ENCODE measurements at places on chromosomes 5 and 9. TPM values are rescaled to one million over a fixed set of nuclear protein-coding genes. Genes with fewer than 3 reads are reported as not detected.

DNA sequence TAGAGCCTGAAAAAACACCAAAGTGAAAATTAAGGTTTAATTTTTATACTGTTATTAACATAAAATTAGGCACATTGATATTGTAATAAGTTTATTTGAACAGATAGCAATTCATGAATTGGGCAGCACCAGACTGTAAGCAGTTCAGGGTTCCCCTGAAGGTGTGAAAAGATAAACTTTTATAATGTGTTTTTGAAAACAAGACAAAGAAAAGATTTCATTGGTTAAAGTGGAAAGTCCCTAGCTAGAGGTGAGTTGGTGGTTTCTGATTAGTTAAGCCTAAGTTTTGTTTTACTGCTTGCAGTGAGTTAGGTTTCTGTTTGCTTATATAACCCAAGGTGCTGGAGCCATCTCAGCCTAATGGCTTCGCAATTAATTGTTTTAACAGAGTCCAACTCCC, 96.5 kb upstream of the RPS23 start:
- no peaks in the 10 kb centered on the region for H3K27me3 ChIP-seq
- DNase-seq = no peak
- no peaks in the 10 kb centered on the region for H3K4me1 ChIP-seq
- H3K36me3 ChIP-seq = no peaks in the 10 kb centered on the region

DNA sequence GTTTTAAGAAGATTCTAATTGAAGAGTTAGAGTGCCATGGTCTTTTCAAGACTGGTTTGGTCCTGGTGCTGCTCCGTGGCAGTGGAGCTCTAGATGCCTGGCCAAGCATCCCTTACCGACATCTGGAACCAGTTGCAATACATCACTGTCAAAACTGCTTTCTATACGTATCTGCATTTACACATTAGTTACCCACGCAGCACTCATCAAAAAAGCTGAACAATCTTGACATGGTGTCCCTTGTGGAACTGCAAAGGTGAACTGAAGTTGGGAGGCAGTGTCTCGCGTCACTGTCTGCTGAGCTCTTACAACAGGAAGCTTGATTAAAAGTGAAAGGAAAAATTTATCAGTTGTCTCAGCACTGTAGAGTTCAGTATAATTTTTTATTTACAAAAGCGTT, 82.6 kb downstream of the PBX3 start:
- peaks cover 4% of the 10 kb centered on the region for H3K4me1 ChIP-seq
- H3K4me3 ChIP-seq = peak overlapping the region; percentile 69
- H3K27me3 ChIP-seq = no peaks in the 10 kb centered on the region
- peak overlapping the region; percentile 40 for H3K27ac ChIP-seq
- no peaks in the 10 kb centered on the region for H3K36me3 ChIP-seq

DNA sequence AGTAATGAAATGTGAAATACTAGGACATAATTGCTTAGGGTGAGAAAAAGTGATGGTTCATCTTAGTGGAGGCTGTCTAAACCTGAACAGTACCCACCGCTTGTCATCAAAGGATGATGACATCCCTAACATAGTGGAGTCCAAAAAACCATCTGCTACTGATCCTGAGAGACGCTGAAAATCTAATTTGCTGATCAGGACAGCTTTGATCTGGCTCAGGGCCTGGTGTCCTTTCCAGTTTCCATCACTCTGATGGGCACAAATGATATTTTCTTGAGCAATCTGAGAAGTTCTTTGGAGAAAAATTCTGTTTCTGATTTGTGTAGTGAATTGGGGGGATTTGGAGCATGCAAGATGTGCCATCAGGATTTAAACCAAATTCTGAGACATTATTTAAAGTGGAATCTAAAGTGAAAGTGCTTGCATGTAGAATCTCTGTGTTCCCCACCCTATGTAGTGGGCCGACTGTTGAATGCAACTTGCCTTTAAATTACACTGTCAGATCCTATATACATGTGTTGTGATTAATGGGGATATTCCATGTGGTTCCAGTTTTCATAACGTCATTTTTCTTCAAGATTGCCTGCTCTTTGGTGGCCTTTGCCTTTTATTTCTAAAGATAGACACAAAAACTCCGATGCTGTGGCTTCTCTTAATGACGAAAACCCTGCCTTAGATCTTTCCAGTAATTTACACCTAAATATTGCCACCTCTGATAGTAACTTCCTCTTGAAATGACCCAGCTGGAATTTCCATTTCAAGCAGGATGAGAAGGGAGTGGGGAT, 213.2 kb downstream of the PCSK5 start:
- H3K27me3 ChIP-seq = no peaks in the 10 kb centered on the region
- no peaks in the 10 kb centered on the region for H3K36me3 ChIP-seq
- no peak overlapping the region for H3K27ac ChIP-seq

GRCh38 chr5:80659106-80659505, 4.3 kb upstream of the DHFR start:
- no peaks in the 10 kb centered on the region for H3K27me3 ChIP-seq
- peaks cover 10% of the 10 kb centered on the region for H3K36me3 ChIP-seq
- no peak for DNase-seq
- no peak overlapping the region for H3K4me3 ChIP-seq
- peaks cover 34% of the 10 kb centered on the region for H3K4me1 ChIP-seq

Gene SLC23A1
- total RNA-seq = 10.0 TPM

Gene TRIM41
- 9.6 TPM for total RNA-seq

DNA sequence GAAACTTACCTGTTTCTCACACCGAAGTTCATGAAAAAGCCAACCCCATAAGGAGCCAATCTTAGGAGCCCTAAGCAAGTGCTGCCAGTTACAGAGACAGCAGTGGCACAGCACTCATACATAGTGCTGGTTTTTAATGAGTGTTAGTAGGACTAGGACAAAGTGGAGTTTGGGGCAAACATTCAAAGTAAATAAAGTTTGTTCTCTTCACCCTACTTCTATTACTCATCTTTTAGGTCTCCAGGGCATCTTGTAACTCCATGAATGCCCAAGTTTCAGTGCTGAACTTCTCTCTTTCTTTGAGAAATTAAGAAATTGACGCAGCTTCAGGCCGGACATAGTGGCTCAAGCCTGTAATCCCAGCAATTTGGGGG, 584.7 kb downstream of the EBF1 start:
- no peaks in the 10 kb centered on the region for H3K27me3 ChIP-seq
- H3K4me3 ChIP-seq = no peak overlapping the region
- DNase-seq = no peak
- H3K36me3 ChIP-seq = no peaks in the 10 kb centered on the region
- H3K27ac ChIP-seq = no peak overlapping the region
- H3K4me1 ChIP-seq = no peaks in the 10 kb centered on the region

Gene PCDHGA8
- total RNA-seq = 0.14 TPM

DNA sequence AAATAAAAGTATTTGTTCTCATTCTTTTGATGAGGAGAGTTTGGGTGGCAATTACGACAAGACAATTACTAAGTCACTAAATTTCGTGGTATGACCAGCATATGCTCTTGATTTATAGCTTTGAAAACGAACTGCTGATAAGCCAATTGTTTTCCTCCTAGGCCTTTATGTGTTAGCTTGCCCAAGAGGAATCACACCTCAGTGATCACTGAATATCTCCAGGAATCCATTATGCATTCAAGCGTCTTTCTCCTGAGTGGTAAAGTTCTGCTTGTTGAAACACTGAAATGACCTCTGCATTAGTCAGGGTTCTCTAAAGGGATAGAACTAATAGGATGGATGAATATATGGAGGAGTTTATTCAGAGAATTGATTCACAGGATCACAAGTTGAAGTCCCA, 677.7 kb upstream of the MEF2C start:
- no peaks in the 10 kb centered on the region for H3K4me1 ChIP-seq
- no peaks in the 10 kb centered on the region for H3K36me3 ChIP-seq
- H3K4me3 ChIP-seq = no peak overlapping the region

DNA sequence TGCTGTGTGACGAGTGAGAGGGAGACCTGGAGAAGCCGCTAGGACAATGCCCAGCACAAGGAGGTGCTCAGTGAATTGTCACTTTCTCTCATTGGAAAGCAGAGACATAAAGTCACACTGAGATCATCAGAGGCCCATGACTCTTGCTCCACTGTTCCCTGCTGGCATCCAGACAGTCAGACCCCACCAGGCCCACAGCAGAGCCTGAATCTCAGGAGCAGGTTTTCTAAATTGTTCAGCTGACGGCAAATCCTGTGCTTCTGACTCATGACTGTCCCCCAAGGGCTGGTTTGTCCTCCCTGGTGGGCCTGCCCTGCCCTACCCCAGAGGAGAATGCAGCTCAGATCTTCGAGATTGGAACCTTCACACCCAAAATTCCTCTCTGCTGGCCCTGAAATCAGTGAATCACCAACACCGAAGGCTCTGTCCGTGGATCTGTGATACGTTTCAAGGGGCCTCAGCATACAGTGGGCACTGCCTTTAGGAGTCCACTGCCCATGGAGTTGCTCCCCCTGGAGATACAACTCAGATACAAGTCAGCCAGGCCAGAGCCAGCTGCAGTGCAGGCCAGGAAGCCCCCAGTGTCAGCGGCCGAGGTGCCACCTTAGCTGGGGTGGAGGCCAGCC, 2.7 kb downstream of the PTGES start:
- no peaks in the 10 kb centered on the region for H3K27me3 ChIP-seq
- no peak overlapping the region for H3K4me3 ChIP-seq
- no peak overlapping the region for H3K27ac ChIP-seq

DNA sequence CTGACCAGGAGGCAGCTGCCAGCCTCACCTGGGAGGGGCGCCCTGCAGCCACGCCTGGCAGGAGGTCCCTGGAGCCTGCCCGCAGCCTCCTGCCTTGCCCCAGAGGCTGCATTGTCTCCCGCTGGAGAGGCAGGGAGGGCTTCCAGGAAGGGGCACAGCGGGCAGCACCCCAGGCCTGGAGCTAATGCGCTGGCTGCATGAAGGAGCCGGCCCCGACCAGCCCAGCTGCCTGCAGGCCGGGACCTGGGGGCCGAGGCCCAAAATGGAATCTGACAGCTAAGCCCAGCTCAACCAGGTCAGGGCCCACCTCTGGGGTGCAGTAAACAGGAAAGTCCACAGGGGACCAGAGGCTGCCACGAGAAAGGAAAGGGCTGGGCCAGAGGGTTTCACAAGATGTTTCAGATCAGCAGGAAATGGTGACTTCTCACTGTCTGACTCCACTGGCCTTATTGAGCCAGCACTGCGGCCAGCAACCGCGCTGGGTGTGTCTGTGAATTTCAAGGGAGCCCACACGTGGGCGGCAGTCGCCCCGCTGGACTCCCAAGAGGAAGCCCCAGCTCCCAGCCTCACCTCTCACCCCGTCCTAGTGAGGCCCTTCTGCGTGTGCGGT, 18.6 kb upstream of the NOTCH1 start:
- peaks cover 18% of the 10 kb centered on the region for H3K4me1 ChIP-seq
- no peak for DNase-seq
- H3K27me3 ChIP-seq = no peaks in the 10 kb centered on the region
- no peak overlapping the region for H3K4me3 ChIP-seq
- no peaks in the 10 kb centered on the region for H3K36me3 ChIP-seq

Gene RAPGEF1
- 19.6 TPM for total RNA-seq

Gene SETD9
- 8.3 TPM for total RNA-seq

DNA sequence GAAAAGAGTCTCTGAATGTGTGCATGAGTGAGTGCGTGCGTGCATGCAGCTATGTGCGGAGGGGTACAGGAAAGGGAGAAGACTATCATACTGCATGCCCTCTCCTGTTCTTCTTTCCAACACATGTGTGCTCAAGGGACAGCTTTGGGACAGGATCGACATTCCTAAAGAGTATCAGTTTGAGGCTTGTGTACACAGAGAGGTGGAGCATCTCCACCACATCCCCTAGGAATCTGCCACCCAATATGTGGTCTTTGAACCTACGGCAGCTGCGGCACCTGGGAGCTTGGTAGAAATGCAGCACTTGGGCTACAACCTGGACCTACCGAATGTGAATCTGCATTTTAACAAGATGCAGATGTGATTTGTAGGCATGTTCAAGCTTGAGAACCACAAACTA, 132.3 kb upstream of the GLRA1 start:
- H3K27ac ChIP-seq = no peak overlapping the region
- H3K36me3 ChIP-seq = no peaks in the 10 kb centered on the region
- peaks cover 3% of the 10 kb centered on the region for H3K27me3 ChIP-seq
- no peak for DNase-seq

Gene STKLD1
- total RNA-seq = 0.37 TPM

Gene TMEM215
- not detected for total RNA-seq

Gene INSL4
- total RNA-seq = not detected

GRCh38 chr9:73280113-73280512, 128.4 kb downstream of the ANXA1 start:
- no peaks in the 10 kb centered on the region for H3K4me1 ChIP-seq
- H3K36me3 ChIP-seq = no peaks in the 10 kb centered on the region
- no peak overlapping the region for H3K27ac ChIP-seq
- no peaks in the 10 kb centered on the region for H3K27me3 ChIP-seq
- no peak overlapping the region for H3K4me3 ChIP-seq

DNA sequence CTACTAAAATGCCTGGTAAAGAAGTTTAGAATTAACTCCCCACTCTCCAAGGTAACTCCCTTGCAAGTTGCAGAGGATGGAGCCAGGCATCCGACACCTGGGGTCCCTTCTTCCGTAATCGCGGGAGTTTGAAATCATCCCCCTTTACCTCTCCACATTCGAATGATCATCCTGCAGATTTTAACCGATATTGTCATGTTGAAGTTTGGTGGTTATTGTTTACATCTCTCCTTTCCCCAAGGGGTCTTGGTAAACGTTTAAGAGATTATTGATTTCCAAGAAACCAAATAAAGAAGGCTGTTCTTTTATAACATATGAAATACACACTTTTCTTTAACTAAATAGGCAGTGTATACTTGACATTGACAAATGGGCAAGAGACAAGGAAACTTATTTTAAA, 26.7 kb downstream of the NR2F1 start:
- no peaks in the 10 kb centered on the region for H3K36me3 ChIP-seq
- peaks cover 3% of the 10 kb centered on the region for H3K27me3 ChIP-seq
- DNase-seq = no peak
- no peak overlapping the region for H3K4me3 ChIP-seq

Gene HTR4
- 2.4 TPM for total RNA-seq

Gene OR13D1
- total RNA-seq = not detected

Gene TXNDC15
- total RNA-seq = 35.3 TPM

DNA sequence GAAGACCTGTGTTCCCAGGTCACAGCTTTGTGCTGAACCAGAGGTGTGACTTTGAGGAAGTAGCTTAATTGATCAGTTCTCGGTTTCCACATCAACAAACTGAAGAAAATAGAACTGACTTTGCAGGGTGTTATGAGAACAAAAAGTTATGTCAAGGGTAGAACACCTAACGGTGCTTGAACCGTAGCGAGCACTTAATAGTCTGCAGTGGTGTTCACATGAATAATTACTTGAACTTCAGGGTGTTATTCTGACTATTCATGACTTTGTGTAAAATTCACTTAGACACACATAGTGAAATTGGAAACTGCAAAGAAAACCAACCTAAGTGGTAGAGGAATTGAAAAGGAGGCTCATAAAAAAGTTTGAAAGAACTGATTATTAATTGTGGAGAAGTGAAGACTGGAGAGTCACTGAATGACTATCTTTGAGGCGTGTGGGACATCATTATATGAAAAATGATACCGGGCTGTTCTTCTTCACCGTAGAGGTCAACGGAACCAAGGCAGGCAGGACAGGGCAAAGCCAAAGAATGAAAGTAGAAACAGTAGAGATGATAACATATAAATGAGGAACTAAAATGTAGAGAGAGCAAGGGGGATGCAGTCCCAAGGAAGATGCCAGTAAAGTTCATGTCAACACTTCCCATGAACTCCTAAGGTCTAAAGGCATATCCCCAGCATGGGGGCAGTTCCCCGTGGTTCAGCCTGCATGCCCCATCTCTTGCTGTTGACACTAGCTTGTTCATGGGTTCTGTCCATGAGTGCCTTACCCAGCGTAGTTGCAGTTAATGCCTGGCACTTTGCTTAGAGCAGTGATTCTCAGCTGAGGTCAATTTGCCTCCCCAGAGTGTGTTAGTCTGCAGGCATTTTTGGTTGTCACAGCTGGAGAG, 118.7 kb downstream of the ZNF462 start:
- H3K36me3 ChIP-seq = no peaks in the 10 kb centered on the region
- H3K27me3 ChIP-seq = no peaks in the 10 kb centered on the region
- DNase-seq = no peak
- H3K4me1 ChIP-seq = no peaks in the 10 kb centered on the region
- H3K27ac ChIP-seq = no peak overlapping the region
